ENCODE measurements at places on chromosomes 2 and 18.
A peak's percentile ranks its signal among the peaks of the same experiment; 100 is the strongest.

- DNase-seq, result no peak
These were observed 13.0 kb downstream of the GRHL1 start for GRCh38 chr2:9964334-9964980.

DNA sequence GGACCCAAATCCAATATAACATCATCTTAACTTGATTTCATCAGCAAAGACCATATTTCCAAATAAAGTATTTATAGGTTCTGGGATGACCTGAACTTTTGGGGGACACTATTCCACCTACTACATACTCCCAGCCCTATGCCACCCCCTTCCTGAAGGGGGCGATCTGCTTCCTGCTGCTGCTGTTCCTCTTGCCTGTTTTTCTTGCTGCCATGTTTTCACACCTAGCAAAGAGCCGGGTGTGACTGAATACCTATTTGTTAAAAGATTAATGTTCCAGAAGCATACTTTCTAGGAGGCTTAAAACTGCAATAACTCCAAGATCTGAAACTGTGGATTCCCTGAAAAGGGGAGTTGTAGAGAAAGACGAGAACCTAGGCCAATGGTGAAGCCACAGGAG, 89.7 kb downstream of the ICOS start:
- DNase-seq, result no peak

DNA sequence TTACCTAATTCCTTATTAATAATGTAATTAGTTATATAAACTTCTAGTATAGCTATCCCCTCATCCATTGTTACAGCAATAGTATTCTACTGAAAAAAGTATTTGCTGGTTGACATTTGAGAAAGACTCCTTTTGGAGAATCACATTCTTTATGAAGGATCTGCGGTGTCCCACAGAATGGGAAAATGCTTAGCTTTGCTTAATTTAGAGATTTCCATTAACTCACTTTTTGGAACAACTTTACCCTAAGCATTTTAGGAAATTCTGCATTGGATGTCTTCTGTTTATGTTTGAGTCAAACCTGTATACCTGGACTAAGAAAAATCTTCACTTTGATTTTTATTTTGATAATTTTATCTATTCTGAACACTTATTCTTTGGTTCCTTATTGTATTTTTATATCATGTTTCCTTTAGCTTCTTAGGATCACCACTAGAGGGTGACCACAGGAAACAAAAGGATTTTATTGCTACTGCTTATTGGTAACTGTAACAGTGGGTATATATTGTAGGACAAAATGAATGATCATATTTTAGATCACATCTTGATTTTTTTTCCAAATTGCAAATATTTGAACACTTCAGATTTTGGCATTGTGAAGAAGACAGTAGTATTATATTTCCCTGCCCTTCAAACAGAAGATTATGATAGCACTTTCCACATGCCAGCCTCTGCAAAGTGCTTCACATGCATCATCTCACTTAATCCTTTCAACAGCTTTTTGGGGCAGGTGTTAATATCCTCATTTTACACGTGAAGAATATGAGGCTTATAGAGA, 79.6 kb downstream of the MIB1 start:
- DNase-seq, result no peak

DNA sequence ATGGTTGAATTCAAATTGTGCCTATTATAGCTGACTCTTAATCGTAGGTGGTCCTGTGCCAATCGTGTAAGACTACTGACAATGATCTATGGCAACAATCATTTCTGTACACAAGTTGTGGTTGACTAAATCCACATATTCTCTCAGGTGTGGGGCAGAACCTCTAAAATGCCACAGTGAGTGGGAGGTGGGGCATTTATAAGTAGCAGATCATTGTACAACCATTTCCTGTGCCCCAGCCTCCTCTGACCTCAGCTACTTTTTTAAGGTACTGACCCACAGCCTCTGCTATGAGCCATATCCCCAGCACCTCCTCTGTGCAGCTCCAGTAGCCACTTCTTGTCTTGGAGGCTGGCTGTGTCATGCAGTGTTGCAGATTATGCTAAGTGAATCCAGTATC, 48.6 kb upstream of the RAPH1 start:
- no peak for DNase-seq

DNA sequence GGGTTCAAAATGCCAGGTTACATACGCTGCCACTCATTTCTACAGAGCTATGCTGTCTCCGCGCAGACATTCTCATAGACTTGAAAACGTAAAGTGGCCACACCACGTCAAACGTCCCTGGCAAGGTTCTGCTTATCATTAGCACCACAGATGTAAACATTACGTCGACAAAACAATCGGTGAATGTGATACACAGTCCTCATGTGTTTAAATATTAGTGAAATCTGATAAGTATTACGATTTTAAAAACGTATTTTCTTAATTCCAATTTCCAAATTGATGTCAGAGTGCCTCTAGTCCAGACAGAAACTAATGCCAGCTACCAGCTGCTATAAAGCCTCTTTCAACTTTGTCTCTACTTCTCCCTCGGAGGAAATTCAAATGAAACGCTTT, 1.2 kb downstream of the STK17B start:
- DNase-seq, result no peak

- peak; percentile 26 for DNase-seq
These were observed 123.1 kb upstream of the CAB39 start for GRCh38 chr2:230589497-230590015.

- no peak for DNase-seq
These were observed at the start of gene OXER1 for GRCh38 chr2:42764096-42764495. Gene OXER1 (minus strand): TSS chr2:42764135. CDS start chr2:42764062, 73 bp downstream.

GRCh38 chr2:133344849-133345248, 223.4 kb downstream of the NCKAP5 start:
- no peak for DNase-seq

- DNase-seq, result no peak
These were observed 102.6 kb downstream of the ANKRD44 start for GRCh38 chr2:197208024-197208423.

DNA sequence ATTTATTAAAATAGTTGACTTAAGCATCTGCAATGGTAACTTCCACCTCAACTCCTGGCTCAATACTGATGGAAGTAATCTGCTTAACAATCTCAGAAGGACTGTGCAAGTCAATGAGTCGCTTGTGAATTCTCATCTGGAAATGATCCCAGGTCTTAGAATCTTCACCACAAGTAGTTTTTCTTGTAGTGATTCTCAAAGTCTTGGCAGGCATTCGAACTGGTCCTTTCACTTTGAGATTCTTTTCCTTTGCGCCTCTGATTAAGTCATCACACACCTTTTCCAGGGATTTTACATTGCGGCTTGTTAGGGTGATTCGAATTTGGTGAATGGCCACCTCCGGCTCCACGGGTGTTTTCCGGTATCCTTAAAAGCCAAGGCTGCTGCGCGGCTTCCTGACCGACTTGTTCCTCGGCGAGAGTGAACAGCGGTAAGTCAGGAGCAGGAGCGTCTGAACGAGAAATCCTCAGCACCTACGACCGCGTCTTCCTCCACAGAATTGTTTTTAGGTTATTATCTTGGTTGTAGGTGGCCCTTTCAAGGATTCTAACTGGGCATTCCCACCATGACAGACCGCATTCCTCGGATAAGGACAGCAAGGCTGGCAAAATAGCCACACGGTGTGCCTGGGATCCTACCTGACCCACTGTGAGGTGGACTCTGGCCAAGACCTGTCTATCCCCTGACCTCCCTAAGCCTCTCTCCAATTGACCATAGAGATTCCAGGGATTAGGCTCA, 23.8 kb upstream of the SLC20A1 start:
- DNase-seq, result no peak

Data from stimulated activated CD4-positive, alpha-beta T cell treated with anti-CD3 and anti-CD28 coated beads, Interleukin-4, amount 100 ng/mL, for 4 hours (primary cell).